ENCODE measurements at places on chromosomes 2 and 18. TPM values are rescaled to one million over a fixed set of nuclear protein-coding genes. Genes with fewer than 3 reads are reported as not detected.

DNA sequence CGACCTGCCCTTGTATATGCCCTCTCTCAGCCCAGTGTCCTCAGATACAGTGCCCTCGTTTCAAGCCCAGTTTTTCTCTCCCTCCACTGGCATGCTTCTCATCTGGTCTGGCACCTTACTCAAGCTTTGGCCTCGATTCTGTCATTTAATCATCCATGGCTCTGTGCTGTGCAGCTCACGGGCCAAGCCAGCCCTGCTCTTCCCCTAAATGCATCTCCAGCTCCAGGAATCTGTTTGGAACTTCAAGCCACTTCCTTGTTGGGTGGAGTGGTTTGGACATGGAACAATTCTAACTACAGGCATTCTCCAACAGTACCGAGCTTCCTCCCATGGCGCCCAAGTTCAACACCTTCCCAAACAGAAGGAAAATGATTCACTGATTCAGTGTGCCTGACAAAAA, 76.7 kb upstream of the ZNF397 start:
- no peak for DNase-seq

Gene TMEM247
- not detected for polyA plus RNA-seq

DNA sequence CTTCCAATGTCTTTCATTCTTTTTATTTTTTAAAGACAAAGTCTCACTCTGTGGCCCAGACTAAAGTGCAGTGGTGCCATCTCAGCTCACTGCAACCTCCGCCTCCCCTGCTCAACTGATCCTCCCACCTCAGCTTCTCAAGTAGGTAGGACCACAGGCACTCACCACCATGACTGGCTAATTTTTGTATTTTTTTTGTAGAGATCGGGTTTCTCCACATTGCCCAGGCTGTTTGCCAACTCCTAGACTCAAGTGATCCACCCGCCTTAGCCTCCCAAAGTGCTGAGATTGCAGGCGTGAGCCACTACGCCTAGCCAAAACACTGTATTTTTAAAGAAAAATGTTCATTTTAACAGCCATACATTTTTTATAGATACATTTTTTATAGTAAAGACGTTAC, 12.7 kb downstream of the GCKR start:
- DNase-seq = no peak

GRCh38 chr2:152304836-152305235, 30.1 kb upstream of the FMNL2 start:
- peak; percentile 60 for DNase-seq

Gene MYOM1
- 0.08 TPM for polyA plus RNA-seq

Gene VIT
- polyA plus RNA-seq = 0.08 TPM

- no peak for DNase-seq
Observed at GRCh38 chr18:4157352-4157751, 297.8 kb downstream of the DLGAP1 start.

Gene CLHC1
- polyA plus RNA-seq = 2.6 TPM

DNA sequence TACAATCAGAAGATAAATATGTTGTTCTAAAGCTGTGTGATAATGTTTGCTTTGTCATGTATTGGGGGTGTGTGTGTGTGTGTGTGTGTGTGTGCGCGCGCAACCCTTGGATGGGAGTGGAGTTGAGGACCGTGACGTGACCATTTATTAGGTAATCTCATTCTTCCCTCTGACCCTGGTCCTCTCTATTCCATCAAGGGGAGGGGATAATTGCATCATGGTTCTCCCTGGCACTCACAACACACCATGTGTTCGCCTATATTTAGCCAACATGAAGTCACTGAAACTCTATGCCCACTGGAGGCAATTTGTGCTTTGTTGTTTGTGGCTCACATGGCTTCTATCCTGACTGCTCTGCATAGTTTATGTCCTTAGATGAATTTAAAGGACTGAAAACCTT, 79.8 kb upstream of the LRPPRC start:
- no peak for DNase-seq

- no peak for DNase-seq
Observed at GRCh38 chr2:8432706-8433336, 249.0 kb upstream of the ID2 start.

- DNase-seq = no peak
Observed at GRCh38 chr18:23143815-23144261, 8.6 kb downstream of the CABLES1 start.

DNA sequence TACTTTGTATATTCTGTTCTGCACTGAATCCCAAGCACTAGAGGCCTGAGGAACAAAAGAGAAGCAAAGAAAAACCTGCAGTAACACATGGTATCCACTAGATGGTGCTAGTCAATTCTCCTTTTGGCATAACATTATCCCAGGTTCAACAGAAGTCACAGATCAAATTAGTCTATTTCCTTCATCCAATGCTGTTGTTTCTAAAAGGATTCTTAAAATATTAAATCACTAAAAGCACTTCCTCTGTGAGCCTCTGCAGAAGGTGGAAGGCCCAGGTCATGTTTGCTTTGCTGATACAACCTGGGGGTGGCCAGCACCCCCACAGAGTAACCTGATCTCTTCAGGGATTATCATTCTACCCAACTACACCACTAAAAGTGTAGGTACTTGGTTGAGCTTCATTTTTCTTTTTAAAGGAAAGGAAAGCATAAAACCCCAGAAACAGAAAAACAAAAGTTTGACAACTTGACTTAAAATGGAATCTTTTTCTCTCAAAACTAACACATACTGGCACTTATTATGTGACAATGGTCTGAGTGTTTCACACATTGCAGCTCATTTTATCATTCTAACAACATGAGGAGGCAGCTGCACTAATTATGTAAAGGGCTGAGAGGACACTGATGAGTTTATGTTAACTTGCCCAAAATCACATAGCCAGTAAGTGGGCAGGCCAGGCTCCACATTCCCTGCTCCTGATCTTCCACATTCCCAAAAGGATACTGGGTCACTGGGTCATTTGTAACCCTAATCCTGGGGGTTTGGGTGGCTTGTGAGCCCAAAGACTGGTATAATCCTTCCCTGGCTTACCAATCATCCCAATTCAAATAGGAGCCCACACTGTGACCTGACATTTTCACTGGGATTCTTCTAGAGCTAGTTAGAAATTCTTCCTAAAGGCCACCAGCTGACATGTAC, 66.8 kb upstream of the DNER start:
- peak; percentile 31 for DNase-seq

DNA sequence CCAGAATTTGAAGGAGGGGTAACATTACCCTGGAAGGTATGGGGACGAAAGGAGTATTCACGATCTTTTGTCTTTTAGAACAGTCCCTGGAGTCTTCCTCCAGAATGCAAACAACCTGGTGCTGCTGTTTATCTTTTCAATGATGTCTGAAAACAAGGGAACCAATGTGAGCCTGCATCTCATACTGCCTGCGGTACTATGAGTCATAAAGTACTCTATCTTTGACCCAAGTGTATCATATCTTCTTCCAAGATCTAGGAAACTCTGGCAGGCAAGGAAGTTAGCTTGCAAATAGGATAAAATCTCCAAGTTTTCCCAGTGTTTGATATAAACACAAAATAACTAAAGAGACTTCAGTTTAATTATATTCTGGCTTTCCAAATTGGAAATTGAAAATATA, 968.5 kb downstream of the LRP1B start:
- no peak for DNase-seq
